ENCODE measurements at places on chromosomes 7 and 10.

DNA sequence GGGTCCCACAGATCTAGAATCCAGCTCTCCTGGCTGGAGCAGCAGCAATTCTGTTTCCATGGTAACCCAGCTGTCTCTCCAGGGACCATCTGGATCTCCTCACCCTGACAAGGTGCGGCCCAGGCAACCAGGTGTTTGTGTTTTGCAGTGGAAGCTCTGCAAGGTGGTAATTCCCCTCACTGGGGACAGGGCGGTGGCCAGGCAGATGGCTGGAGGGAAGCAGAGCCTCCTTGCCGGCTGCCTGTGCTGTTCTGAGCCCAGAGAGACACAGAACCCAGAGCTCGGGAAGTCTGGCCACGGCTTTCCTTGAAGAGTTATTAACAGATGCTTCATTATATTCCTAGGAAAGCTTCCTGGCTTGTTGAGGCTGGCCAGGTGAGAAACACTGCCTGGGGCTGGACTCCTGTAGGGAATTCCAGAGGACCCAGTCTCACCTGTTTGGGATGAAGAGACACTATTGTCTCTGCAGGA is 118.2 kb upstream of the PPIF start:
- no peak for DNase-seq

DNA sequence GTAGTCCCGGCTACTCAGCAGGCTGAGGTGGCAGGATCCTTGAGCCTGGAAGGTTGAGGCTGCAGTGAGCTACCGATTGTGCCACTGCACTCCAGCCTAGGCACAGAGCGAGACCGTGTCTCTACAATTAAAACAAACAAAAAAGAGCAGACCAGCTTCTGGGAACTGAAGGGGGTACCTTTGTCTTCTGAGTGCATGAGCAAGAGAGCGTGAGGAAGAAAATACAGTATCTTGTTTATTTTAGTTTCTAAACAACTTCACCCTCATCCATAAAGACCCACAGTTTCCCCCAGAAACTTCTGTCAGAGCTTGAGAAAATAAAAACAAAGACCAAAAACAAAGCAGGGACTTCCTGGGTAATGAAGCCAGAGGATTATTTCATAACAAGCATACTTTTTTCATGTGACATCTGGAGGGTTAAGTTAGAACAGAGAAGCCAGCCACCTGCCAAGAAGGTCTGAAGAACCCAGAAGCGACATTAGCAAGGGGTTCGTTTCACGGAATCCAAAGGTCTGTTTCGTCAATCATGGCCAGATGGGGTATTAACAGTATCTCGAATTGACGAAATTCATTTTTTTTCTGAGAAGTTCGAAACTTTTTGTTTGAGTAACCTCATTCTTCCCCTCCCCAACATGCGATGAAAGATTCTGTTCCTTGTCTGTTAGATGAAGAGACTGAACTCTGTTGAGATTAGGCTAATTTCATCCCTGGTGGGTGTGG is 10.2 kb upstream of the IL2RA start:
- DNase-seq: no peak

- DNase-seq: no peak
Observed at GRCh38 chr7:3588341-3588740, 287.3 kb downstream of the SDK1 start.

GRCh38 chr7:76424413-76425111 is at the start of gene ZP3:
Gene ZP3, plus strand, starts transcription at chr7:76424950. Its CDS starts 15 bp downstream, at chr7:76424965.
- DNase-seq: no peak

- no peak for DNase-seq
Observed at GRCh38 chr10:62819141-62819920, 3.2 kb upstream of the EGR2 start.

DNA sequence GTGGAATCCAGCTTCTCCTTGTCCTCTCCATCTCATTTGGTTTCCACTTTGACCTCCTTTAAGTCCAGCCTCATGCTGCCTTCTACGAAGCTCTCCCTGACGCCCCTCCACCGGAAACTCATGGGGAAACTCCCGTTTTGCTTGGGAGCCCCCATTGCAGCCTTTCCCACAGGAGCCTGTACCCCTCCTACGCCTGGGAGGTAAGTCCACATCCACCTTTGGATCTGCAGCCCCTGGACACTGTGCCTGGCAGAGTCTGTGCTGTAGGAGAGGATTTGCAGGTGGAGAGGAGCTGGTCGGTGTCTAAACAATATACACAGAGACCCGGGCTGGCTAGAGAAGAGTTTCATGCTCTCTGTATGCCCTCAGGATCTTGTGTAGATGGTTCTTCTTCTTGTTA is 296.1 kb downstream of the GLRX3 start:
- DNase-seq: no peak

GRCh38 chr10:44295644-44296241 is 89.2 kb downstream of the CXCL12 start:
- no peak for DNase-seq
